ENCODE measurements at places on chromosomes 7 and 10.

DNA sequence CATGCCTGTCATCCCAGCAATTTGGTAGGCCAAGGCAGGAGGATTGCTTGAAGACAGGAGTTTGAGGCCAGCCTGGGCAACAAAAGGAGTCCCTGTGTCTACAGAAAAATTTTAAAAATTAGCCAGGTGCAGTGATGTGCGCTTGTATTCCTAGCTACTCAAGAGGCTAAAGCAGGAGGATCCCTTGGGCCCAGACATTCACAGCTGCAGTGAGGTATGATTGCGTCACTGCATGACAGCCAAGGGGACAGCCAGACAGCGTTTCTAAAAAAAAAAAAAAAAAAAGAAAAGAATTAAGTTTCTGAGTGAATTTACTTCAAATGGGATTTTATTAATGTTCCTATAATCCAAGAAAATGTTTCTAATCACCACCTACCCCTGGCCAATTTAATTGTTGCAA, 87.4 kb upstream of the RNF148 start:
- DNase-seq = no peak

GRCh38 chr10:131205556-131205955, 106.0 kb downstream of the TCERG1L start:
- no peak for DNase-seq

DNA sequence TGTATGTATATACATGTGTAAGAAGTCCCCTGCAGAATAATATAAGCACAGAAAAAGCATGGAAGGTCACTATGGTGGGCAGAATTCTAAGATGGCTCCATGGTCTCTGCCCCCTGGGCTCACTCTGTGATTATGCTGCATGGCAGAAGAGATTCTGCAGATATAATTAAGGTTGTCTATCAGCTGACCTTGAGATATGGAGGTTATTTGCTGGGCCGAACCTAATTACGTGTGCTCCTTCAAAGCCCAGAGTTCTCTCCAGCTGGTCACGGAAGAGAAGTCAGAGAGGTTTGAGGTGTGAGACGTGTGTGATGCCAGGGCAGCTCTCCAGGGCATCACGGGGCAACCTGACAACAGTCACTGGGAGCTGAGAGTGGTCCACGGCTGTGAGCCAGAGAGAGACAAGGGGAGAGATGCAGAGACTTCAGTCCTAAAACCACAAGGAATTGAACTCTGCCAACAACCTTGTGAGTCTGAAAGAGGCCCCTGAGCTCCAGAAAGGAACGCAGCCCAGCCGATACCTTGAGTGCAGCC, 11.5 kb downstream of the PAPOLB start:
- no peak for DNase-seq

DNA sequence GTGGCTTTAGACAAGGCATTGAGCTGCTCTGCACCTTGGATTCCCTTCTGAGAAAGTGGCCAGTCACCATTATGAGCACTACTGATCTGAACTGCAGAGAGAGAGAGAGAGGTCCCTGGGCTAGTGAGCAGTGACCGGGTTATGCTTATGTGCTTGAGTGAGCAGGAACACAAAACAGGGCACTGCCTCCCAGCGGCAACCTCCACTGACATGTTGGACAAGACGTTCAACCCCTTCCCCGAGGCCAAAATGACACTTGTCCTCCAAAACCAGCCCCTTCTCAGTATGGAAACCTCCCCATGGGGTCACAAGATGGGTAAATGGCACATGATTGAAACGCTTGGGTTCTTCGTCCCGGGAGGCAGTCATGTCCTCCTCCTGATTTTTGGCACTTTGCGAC, 339.4 kb upstream of the ZMIZ1 start:
- no peak for DNase-seq

DNA sequence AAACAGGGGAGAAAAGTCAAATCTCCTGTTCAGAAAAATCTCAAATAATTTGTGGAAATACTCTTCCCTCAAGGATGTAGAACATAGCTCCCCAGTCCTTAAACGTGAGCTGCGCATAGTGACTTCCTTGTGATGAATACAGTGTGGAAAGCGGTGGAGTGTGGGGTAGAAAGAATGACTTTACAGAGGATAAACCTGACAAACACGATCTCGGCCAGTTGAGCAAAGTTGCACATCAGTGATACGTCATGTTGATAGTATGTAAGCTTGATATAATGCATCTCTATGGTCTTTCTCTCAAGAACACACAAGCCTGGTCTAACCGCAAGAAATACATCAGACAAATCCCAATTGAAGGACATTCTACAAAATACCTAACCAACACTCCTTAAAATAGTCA, 32.0 kb upstream of the ZCCHC24 start:
- no peak for DNase-seq

DNA sequence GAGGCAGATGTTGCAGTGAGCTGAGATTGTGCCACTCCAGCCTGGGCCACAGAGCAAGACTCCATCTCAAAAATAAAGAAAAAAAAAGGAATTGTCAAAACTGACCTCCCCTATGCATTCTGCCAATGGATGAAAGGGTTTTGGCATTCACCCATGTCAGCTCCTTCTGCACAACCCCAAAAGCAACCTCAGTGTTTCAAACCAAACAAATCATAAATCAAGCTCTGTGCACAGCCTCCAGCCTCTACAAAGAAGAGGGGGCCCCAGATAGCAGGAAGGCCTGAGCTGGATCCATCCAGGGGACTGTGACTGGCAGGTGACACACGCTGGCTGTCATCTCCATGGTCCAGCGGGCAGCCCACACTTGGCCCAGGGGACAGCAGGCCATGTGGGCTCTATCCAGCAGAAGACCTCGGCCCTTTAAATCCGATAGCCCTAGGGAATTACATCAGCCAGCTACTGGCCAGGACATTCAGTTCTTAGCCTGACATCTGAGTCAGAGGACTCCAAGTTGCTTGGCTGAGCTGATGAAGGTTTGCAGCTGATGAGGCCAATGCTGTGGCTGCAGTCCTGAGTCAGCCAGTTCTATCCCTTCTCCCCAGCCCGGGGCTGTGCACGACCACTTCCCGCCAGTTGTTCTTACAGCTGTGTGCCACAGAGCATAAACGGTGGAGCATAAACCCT, 52.0 kb upstream of the FIGNL1 start:
- DNase-seq = no peak

DNA sequence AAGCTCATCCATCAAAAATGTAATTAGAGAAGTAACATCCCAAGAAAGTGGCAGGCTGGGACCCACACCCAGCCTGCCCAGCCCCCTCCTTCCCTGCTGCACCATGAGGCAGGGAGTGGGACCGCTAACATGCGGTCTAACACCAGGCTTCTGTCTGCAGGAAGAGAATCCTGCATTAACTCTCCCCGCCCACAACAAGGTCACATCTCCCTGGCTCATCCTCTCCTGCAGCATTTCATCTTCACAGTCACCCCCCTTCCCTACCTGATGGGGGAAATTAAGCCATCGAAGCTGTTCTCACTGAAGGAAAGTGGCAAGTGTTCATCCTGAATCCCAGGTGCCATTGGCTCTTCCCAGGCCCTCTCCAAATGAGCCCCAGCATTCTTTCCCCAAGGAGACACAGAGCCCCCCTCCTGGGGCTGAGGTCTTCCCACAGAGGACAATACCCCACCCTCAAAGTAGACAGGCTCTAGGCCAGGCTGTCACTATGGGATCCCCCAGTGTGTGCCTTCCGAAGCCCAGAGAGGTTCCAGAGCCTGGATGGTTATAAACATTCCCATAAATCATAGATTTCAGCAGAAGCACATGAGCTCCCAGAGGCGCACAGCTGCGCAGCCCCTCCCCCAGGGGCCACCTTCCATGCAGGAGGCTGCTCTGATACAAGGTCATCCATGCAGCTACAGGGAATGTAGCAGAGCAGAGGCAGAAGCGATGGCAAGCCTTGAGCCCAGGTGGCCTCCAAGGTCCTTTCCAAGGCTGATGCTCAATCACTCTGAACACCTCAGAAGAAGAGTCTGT, 148.0 kb downstream of the OAT start:
- DNase-seq = no peak

DNA sequence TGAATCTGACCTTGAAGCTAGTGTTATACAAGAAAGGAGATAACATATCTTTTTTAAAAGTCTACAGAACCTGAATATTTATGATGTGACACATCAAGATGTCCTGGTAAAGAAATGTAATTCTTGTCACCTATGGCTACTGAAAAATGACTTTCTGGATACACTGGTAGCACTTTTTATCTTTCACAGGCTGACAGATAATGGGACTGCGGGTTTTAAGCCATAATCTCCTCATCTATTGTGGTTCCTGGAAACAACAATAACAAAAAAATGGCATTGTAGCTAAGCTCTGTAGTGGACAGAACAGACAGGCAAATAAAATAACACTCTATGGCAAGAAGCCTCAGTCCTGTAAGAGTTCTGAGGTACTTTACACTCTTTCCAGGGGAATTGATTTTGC, 31.6 kb upstream of the YAE1 start:
- DNase-seq = no peak

DNA sequence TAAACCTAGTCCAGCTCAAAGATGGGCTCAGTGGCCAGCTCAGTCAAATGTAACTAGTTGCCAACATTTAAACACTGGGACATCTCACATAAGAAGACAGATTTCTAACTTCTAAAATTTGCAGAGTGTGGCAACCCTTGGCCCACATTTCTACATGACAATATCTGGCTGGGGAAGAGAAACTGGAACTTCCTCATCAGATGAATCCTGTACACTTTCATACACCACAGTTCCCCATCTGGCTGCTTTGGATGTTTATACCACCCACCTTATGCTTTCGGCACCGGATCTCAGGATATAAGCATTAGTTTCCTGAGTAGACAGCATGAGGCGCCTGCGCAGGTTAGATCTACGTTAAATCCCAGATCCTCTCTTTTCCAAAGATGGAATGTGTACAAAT, 199.3 kb downstream of the PRKG1 start:
- no peak for DNase-seq

DNA sequence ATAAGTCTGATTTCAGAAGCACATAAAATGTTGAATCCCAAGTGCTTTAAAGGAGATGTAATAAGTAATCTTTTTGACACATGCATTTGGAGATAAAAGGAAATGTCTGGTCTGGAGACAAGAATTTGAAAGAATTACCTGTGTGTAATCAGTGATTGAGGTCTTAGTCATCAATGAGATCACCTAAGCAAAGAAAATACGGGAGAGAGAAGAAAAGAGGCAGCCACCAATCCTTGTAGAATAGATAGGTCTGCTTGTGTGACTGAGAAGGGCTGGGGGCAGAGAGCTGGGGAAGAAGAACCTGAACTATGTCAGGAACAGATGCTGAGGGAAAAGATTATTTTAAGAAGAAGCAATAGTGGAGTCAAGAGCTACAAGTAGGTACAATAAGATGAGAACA, 49.3 kb upstream of the ITPRID1 start:
- DNase-seq = no peak

GRCh38 chr7:158431941-158432347, 155.7 kb downstream of the PTPRN2 start:
- no peak for DNase-seq

GRCh38 chr7:16063221-16063620, 358.1 kb downstream of the CRPPA start:
- DNase-seq = no peak

DNA sequence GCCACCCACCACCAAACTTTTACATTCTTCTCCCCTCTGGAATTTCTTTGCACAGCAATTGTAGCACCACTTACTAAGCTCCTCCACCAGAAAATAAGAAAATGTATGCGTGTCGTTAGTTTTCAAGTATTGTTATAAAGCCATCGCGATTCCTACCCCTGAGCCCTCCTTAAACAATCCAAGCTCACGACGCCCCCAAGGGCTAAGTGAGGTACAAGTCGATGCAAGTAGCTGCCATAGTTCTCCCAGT, 1.3 kb downstream of the FRAT2 start:
- no peak for DNase-seq

GRCh38 chr7:41118486-41118885, 584.4 kb downstream of the INHBA start:
- DNase-seq = no peak

DNA sequence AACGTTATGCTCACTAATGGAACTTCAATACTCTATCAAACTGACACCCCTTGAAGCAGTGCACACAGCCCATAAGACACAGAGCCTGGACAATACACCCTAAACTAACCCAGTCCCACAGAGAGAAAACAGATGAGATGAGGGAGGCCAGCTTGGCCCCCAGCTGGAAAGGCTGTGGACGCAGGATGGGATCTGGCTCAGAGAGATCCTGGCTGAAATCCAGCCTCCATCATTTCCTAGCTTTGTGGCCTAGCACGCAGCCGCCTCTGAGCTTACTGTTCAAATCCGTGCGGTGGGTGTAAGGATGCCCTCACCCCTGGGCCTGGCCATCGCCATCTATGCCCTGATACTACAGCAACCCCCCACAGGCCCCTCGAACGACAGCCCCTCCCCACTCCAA, 32.7 kb downstream of the SNX8 start:
- no peak for DNase-seq

DNA sequence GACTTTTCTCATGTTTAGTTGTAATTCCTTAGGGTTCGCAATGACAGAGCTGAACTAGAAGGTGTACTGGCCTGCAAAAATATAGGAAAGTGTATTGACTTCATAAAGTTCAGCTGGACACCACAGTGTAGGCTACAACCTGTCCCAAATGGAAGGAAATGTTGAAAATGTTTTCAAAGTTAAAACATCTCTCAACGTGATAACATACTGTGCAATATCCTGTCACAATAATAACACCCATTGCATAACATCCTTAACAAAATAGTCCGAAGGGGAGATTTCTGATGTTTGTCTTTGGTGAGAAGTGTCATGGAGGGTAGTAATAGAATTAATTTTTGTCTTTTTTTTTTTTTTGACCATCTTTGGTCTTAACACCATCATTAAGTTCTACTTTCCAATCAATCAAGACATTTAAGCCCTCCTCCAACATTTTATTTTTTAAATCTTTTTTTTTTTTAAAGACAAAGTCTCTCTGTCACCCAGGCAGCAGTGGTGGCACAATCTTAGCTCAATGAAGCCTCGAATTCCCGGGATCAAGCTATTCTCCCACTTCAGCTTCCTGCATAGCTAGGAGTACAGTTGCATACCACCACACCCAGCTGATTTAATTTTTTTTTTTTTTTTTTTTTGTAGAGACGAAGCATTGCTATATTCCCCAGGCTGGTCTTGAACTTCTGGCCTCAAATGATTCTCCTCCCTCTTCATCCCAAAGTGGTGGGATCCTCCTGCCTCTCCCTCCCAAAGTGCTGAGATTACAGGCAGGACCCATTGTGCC, 45.7 kb downstream of the DYNC1I1 start:
- DNase-seq = no peak

DNA sequence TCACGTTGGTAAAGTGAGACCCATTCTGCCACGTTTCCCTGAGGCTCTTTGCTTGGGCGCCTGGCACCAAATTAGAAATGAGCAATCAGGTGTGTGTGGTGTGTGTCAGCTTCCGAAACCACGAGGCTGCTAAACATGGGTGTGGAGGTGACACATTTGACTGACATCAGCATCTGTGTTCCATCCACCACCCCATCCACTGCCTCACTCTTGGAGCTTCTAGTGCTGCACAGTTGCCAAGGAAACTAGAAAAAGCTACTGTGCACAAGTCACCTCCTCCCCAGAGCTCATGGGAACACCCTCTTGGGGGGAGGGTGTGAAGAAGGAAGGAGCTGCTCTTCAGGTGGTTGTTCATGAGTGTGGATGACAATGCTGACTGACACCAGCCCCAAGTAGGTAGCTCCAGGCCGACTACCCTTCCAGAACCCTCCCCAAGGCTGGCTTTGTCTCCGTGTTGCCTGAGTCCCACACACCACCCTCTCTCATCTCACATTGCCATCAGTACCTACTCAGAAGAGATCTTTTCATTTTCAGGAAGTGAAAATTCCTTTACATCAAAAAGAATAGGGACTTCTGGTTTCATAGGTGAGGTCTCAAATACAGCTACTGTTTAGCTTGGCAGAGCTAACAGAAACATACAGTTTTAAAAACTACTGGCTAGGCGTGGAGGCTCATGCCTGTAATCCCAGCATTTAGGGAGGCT, 152.2 kb downstream of the TMEM178B start:
- no peak for DNase-seq
